Inflammatory macrophage treated with lipopolysaccharide for 4 hours (primary cell): ENCODE measurements at places on chromosomes 5 and 9.

- DNase-seq = no peak
Measured at GRCh38 chr9:109796078-109796477, 16.1 kb downstream of the PALM2AKAP2 start.

GRCh38 chr9:133114886-133115603 lies 6.0 kb downstream of the RALGDS start:
- peak; percentile 55 for DNase-seq

GRCh38 chr9:36858805-36859375 lies 175.2 kb downstream of the PAX5 start:
- no peak for DNase-seq

GRCh38 chr9:95313010-95313498 lies 4.5 kb downstream of the FANCC start:
- peak; percentile 28 for DNase-seq

GRCh38 chr5:5560016-5560415 lies 137.5 kb downstream of the ICE1 start:
- no peak for DNase-seq

DNA sequence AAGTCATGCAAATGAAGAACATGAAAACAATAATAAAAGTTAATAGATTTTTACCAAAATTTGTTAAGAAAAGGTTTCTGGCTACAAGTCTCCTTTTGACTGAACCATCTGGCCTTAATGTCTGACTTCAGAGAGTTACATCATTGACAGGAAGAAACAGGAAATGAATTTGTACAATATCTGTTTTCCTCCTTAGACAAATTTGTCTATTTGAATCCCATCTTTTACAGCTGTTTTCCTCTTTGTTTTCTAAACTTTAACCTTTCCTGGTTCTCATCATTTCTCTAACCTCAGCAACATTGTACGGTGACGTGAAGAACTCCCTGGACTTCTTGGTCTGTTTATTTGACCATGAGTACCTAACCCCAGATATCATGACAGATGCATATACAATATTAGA lies 567.5 kb upstream of the RIOK2 start:
- no peak for DNase-seq

DNA sequence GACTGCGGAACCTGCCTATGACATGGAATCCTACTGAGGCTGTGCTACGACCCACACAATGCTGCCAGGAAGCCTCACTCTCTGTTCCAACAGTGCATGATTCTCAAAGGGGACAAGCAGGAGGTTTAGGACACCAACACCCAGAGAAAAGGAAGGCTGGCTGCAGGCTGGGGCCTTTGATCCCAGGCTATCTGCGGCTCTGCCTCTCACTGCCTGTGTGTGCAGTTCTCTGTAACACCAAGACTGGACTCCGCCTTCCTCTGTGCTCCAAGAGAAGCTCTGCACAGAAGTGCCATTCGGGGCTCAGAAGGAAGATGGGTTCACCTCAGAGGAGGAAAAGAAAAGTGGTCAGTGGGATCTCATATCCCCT lies 20.5 kb downstream of the ANKH start:
- DNase-seq = no peak

DNA sequence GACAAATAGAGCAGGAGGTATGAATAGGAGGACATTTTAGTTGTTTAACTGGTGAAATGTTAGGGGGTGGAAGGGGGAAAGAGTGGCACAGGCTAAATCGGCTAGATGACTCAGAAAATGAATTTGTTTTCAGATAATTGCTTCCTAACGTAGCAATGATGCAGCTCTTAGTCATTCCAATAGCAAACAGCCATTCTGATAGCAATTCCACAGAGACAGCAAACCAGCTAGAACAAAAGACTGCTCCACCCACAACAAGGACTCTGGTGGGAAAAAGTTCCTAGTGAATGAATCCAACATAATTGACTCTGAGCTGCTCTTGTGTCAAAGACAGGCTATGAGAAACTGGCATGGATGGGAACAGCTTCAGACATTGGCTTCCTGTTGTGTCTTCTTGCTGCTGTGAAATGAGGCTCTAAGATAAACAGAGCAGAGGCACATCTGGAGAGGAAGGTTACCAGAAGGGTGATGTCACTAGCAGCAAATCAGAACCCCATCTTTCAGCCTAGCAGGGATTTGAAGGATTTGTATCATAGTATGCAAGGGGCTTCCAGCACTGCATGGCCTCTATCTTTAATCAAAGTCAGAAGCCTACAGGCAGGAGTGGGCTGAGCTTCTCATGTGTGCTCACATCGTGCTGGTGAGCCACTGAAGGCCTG lies 28.1 kb upstream of the F2RL1 start:
- peak; percentile 18 for DNase-seq

DNA sequence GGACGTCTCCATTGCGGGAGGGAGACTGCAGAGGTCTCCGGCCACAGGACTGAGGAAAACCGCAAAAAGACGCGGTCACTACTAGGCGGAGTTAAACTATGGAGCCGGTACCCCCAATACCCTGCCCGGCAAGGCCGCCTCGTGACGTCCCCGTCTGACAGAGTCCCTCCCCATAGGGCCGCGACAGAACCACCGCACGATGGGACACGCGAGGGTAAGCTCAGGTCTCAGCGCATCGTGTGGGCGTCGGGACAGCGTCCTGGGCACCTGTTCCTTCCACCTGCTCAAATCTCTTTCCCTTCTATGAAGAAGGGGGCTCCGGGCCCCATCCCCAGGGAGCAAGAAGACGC lies 35.2 kb upstream of the GLDC start:
- DNase-seq = peak; percentile 66

DNA sequence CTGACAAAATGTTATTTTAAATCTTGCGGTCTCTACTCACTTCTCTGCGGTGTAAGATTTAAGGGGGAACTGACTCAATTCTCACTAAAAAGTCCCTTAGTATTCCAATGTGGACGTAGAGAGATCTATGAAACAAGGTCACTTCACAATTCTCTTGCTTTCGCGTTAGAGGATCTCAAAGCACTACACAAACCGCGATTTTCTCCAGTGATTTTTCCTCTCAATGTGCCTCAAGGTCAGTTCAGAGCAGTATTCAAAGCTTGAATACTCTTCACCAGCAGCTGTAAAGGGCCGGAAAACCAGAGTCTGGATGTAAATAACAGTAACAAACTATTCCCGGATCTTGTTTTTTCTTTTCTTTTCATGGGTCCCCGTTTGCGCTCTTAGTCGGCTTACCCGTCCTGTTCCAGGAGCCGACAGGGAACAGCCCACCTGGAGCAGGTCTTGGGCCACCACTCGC lies 128.2 kb downstream of the TMEM161B start:
- DNase-seq = no peak

DNA sequence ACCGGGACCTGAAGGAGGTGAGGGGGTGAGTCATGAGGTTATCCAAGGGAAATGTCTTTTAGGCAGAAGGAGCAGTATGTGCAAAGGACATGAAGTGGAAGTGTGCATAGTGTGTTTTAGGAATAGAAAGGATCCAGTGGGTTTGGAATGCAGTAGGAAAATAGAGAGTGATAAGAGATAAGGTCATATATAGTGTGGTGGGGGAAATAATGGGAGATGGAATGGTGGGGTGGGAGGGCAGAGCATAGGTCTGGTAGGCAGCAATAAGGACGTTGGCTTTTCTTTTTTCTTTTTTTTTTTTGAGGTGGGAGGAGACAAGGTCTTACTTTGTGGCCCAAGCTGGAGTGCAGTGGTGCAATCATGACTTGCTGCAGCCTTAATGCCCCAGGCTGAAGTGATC lies 17.8 kb downstream of the SNX24 start:
- DNase-seq = no peak

GRCh38 chr5:125199968-125200865 lies 453.8 kb upstream of the ZNF608 start:
- DNase-seq = no peak

DNA sequence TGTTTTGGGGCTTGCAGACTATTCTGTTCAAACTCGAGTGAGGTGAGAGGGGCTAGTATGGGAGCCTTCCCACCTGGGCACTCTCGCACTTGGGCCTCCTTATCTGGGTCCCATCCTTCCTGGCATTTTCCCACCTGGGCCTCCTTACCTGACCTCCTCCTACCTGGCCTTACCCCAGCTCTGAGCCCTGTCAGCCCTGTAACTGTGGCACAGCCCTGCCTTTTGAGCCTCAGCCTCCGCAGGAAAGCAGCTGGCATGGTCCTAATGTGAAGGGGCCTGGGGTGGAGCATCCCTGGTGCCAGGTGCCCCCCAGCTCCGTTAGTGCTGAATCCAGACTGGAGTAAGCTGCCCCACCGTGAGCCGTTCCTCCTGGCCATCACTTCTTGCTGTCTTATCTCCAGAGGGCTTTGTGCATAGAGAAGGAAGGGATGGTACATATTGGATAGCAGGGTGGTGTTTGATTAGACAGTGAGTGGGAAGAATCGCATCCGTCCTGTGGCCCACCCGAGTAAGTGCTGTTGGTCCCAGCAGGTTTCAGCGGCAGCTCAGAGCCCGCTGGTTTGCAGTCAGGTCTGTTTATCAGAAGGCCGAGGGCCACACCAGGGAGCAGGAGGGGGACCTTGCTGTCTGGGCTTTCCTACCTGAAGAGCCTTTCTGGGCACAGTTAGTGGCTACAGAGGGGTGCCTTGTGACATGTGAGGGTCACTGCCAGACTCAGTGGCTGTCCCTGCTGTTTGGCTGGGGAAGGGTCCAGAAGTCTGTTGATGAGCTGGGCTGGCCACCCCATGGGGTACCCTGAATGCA lies 76.5 kb downstream of the WNK2 start:
- DNase-seq = no peak

DNA sequence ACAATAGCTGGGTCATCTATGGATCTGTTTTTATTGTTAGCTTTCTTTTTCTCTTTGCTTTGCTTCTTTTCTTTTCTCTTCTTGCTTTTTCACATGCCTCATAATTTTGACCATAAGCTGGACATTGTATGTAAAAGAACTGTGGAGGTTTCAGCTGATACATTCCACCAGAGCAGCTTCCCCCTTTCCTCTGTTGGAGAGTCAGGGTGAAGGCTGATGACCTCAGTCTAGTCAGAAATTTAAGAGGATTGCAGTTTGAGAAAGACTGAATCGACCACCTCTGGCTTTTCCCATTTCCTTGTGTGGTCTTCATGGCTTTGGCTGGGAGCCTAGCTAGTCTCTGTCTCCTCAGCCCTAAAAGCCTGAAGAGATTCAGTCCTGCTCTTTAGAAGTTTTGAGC lies 42.0 kb downstream of the KCNIP1 start:
- DNase-seq = peak; percentile 36

GRCh38 chr5:55564721-55565120 lies 30.0 kb upstream of the PLPP1 start:
- no peak for DNase-seq

DNA sequence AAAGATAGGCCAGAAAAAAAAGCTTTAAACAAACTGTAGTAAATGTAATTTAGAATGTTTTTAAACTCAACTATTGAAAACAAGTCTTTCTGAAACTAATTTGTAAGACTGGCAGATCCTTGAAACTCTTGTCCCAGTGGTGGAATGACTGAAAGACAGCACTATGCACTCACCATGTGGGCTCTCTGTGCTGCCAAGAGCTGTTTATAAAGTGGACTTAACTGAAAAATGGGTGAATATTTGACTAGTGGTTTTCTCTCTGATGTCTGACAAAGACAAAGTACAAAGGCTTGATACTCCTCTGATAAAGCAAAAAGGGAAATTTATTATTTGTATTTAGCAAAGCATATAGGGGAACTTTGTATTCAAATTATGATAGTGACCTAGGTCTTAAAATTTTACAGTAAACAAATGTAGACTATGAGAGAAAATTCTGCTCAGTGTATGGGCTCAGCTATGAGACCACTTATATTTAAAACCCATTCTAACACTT lies 635.4 kb downstream of the NR2F1-AS1 start:
- no peak for DNase-seq

DNA sequence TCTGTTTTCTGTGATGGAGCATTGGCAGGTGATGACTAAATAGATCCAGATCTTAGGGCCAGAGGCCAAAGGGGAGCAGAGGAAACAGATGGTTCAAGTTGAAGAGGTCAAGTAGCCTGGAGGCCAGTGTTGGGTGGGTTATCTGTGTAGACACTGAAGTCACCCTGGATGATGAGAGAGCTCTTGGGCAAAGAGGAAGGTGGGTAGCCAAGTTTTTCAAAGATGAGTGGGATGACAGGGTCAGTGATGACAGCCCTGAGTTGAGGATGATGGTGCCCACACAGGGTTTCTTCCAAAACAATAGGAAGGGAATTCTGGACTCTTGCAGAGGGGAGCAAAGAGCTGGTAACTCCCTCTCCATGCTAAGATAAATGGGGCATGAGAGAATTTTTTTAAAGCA lies 76.6 kb downstream of the CD180 start:
- peak; percentile 3 for DNase-seq

- DNase-seq = no peak
Measured at GRCh38 chr5:147465747-147466146, 44.1 kb downstream of the DPYSL3 start.

- no peak for DNase-seq
Measured at GRCh38 chr5:74624931-74625505, 15.5 kb downstream of the ENC1 start.

DNA sequence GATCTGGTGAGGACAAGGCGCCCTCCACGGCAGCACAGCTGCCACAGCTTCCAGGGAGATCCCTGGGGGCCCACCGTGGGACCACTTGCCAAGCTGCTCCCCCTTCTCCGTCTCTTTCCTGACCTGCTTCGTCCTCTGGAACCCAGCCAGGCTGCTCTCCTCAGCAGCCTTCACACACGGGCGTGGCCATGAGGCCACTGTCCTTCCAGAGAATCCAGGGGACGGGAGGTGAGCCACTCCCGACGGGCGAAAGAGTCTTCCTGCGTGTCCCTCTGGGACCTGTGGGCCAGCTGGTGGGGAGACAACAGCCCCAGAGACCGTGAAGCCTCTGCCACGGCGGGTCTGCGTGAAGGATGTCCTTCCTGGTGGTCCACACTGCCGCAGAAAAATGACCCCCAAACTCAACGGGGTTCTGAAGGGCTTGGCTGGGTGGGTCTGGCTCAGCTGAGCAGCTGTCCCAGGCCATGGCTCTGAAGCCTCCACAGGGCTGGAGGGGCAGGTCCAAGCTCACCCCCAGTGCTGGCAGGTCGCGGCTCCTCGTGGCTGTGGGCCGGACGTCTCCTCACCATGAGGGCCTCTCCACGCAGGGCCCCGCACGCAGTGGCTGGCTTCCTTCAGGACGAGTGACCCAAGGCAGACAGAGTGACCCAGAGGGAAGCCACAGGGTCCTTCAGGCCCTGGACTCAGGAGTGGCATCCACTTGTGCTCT lies 47.4 kb upstream of the NKD2 start:
- no peak for DNase-seq

GRCh38 chr9:27538647-27539046 lies 9.0 kb upstream of the MOB3B start:
- no peak for DNase-seq

DNA sequence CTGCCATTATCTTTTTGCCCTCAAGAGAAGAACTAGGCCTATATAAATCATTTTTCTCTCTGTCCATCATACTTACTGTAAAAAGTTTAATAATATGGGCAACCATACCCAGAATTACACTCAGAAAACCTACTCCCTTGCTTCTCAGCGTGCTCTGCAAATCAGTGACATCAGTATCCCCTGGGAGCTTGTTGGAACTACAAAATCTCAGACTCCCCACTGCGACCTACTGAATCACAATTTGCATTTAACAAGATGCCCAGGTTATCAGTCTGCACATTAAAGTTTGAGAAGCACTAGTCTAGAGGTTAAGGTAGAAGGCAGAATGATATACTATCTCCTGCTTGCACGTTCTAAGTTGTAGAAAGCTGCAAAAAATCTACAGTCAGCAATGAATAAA lies 127.2 kb downstream of the MLLT3 start:
- DNase-seq = no peak
